CD4-positive, alpha-beta T cell treated with Interleukin-10 for 1 hour (primary cell): ENCODE measurements at places on chromosomes 2 and 18.

- no peak for DNase-seq
These were observed 134.6 kb downstream of the MAP4K4 start for GRCh38 chr2:101832114-101832513.

DNA sequence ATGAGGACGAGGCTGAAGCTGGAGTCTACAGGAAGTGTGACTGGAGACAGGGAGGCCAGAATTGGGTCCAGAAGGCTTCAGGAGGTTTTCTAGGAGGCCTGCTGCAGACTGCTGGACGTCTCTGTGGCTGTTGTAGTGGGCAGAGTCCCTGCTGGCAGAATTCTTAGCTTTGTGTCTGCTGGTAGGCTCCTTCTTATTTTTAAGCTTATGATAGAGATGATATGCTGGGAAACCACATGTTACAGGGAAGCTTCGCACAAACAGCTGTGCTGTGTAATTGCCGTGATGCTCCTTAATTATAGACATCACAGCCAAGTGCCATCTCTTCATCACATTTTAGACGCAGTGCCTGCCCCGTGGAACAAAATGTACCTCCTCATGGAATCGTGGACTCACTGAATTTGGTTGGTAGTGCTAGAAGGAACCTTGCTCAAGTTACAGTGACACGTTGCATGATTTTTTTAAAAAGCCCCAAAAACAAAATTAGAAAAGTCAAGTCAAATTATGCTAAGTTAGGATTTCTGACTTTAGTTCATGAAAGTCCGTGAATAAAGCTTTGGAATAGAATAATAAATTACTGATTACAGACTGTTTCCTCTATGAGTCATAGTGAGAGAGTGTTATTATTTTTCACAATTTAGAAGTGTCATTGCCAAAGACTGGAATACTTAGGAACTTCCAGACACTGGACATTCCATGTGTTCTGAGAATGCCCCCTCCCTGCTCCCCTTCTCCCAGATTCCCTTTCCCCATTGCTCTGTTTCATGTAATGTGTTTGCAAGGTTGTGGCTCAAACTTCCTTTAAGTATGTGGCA lies 144.1 kb downstream of the FHOD3 start:
- DNase-seq: no peak

DNA sequence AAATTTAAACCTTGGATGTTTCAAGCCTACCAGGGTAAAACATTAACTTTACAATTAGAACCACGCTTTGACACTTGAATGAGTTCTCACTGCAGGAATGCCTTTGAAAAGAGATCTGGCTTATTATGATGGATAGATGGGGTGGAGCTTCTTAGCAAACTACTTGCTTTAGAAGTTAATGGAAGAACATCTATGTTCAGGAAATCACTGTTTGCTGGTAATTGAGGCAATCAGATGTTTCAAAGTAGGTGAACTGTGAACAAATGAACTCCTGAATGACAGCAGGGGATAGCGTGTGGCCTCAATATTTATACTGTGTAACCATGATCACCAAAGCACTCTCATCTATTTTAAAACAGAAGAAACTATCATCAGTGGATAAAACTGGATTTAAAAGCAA lies 383.6 kb downstream of the PIK3C3 start:
- no peak for DNase-seq

GRCh38 chr18:45951016-45951714 lies 16.0 kb downstream of the EPG5 start:
- DNase-seq: no peak

- DNase-seq: no peak
These were observed 264.0 kb upstream of the SMIM21 start for GRCh38 chr18:75691483-75691882.

DNA sequence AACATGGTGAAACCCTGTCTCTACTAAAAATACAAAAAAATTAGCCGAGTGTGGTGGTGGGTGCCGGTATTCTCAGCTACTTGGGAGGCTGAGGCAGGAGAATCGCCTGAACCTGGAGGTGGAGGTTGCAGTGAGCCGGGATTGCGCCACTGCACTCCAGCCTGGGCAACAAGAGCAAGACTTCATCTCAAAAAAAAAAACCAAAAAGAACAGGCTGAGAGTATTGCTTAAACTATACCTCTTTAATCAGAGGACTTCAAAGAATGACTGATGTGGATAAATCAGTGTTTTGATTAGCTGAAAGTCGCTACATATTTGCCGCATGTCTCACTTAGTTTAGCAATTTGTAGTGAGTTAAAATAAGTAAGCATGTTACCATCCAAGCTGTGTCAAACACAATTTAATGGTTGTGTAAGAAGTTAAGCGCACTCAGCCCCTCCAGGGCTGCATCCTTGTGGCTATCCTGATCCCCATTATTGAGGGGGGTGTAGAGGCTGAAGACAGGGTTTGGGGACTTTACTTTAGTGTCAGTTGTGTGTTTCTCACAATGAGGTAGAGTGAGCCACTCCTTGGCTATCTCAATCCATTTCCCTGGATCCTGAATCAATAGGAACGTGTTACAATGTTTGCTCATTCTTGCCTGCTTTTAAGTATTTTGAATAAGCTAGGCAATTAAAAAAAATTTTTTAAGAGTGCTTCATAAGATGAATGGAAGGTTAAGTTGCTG lies 11.0 kb upstream of the FARP2 start:
- no peak for DNase-seq

DNA sequence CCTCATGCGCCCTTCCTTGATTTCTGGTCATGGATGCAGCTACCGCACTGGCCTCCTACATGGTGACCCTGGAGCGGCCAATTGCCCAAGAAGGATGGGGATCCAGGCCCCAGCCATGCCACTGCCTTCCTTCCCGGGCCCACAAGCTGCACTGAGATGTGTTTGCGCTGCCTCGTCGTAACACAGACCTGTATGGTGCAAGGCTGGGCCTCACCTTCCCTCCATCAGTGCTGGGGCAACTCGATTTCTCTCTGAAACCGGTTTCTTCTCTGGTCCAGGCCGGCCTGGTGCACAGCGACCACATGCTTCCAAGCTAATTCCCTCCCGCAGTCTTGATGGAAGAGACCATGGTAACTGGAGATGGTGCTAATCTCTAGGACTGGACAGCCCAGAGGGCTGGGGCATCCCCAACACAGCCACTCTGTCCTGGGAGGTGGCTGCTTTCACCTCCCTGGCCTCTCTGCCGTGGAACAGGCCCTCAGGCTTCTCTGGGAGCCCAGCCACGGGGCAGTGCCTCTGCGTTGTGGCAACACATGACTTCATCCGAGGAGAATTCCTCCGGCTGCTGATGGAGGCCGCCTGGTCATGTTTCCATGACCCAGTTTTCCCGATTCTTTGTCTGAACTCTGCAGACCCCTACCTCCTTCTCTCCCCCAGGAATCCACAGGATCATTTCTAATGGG lies 184.2 kb downstream of the GLI2 start:
- no peak for DNase-seq

DNA sequence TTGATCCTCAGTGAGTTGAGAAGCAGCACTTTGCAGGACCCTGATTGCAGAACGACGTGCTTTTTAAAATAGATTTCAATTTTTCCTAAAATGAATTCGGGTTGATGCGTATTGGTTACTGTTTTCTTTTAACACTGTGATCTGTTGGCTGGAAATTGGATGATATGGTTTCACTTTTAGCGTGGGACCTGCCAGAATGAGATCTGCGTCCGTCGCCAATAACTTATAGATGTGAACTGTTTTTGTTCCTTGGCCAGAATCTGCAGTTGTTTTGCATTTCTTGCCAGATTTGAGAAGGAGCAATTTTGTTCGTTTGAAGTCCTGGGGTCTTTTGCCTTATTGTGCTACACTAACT lies 703 bp downstream of the UGGT1 start:
- peak; percentile 30 for DNase-seq

DNA sequence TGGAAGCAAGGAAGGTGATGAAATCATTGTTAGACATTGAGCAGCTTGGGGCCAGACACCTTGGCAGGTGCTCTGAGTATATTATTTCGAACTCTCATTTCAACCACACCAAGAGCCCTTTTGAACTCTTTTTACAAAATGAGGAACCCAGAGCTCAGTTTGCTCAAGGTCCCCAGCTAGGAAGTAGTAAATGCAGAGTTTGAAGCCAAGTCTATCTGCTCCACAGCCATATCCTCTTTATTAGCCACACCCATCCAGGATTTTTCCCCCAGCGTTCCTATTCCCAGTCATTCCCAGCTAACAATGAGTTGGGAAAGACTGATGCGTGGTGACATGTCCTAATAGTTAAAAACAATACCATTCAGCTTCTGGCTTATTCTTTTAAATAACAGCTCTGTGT lies 40.2 kb downstream of the SEMA4F start:
- no peak for DNase-seq

DNA sequence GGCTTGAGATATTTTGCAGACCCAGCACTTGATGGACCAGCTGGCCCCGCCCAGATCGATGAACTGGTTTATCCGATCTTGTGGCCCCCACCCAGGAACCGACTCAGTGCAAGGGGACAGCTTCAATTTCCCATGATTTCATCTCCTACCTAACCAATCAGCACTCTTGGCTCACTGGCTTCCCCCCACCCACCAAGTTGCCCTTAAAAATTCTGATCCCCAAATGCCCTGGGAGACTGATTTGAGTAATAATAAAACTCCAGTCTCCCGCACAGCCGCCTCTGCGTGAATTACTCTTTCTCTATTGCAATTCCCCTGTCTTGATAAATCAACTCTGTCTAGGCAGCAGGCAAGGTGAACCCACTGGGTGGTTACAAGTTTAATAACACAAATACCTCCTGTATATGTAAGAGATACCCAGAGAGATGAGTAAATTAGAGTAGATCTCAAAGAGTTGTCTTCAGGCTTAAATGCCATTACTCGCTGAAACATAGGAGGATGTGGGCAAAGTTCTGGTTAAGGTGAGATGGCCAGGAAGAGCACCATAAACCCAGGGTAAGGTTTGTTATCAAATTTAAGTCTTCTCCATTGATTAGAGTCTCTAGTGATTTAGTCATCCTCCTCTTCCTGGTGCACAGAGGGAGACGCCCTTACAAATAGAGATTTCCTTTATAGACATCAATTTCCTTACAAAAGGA lies 222.8 kb downstream of the ARL4C start:
- DNase-seq: peak; percentile 47

- peak; percentile 32 for DNase-seq
These were observed 1.4 kb downstream of the GPR35 start for GRCh38 chr2:240626531-240627300.

- DNase-seq: peak; percentile 33
These were observed 11.0 kb downstream of the TTN start for GRCh38 chr2:178796079-178796677.

DNA sequence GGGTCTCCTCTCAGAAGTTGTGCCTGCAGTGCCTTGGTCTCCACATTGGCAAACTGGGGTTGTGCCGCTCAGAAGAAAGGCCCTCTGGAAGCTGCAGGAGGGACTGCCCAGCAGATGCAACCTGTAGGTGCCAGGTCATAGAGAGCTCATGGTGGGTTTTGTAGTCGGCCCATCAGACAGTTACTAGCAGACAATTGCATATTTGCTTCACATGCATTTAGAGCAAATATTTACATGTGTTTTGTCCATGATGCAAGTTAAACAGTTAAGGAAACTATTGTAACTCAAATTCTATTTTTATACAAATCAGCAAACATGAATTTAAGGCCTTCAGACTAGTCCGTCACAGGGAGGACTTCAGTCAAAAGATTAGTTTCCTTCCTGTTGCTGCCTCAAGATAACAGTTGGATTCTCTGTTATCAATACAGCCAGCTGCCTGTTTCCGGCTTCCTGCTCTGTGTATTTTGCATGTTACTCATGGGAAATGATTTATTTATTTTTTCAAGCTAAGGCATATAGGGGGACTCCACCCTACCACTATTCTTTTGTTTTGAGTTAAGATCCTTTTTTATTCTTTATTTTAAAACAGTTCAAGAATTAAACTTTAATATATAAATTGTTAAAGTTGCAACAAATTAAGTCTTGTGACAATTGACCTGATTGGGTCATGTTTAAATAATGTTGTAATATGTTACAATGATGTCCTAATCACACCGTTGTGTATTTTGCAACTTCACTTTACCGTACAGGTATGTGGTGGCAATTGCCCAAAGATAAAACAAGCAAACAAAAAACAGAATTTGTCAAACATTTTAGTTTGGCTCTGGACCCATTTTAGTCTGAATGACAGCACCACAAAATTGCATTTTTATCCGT lies 133.5 kb downstream of the SPTBN1 start:
- peak; percentile 60 for DNase-seq

GRCh38 chr18:36284671-36285295 lies 12.7 kb upstream of the FHOD3 start:
- peak; percentile 67 for DNase-seq

DNA sequence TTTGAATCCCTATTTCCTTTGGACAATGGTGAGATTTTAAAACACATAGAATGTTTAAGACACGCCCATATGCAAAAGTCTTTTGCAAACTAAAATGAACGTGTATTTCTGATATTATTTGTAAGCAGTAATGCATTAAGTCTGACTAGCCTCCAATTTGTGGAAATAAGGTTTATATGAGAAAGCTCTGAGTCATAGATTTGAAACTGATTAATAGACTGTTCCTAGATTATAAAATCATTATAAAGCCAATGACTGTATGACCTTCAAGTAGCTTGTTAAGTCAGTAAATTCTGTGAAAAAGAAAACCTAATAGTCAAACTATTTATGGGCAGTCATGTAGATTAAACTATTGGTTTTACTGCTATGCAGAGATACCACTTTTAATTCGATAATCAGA lies 12.8 kb upstream of the EFEMP1 start:
- DNase-seq: no peak

DNA sequence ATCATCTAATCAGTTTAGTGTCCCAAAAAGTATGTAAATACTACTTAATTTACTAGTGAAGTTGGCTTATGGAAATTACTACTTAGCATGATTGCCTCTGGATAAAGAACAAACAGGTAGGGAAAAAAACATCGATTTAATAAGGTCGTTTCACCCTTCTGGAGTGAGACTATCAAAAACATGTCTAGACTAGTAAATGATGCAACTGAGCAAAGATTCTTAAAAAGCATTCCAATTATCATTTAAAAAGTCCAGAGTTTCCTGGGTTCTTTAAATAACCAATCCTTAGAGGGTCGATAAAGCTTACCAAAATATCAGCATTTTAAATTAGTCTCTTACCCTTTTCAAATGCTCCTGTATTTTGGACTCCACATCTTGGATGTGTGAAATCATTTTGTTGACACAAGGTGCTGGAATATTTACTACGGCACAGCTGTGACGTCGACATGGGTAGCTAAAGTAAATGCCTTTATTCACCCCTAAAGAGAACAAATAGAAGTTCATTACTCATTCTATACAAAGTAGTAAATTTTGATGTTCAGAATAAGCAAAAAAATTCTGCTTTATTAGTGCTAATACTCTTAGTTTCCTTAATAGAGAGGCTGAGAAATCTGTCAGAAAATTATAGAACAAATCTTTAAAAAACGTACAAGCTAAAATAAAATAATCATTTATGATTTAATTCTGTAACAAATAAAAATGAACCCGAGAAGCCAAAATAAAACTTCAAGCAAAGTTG lies 70.6 kb downstream of the CCDC178 start:
- DNase-seq: no peak

DNA sequence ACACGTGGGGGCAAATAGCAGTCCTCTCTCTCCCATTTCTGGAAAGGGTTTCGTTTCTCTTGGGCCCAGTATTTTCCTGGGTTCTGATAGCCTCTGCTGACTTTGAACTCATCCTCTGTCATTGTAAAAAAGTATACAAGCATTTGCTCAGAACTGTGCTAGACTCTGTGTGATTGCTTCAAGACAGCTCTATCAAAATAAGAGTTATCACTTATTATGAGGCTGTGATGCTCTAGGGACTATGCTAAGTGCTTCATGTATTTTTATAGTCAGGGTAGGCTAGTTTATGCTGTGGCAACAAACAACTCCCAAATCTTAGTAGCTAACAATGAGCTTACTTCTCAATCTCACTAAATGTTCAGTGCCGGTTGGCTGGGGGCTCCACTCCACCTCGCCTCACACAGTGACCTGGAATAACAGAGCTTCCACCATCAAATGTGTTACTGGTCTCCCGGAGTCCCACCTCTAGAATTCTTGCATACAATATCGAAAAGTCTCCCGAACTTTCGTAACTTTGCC lies 110.8 kb upstream of the CDC42EP3 start:
- no peak for DNase-seq
